ENCODE measurements at places on chromosomes 2 and 18. TPM values are rescaled to one million over a fixed set of nuclear protein-coding genes. Genes with fewer than 3 reads are reported as not detected.

- no peak for DNase-seq
Measured at GRCh38 chr2:21866316-21866715, 742.5 kb downstream of the TDRD15 start.

The IL37 gene
- total RNA-seq, result not detected

DNA sequence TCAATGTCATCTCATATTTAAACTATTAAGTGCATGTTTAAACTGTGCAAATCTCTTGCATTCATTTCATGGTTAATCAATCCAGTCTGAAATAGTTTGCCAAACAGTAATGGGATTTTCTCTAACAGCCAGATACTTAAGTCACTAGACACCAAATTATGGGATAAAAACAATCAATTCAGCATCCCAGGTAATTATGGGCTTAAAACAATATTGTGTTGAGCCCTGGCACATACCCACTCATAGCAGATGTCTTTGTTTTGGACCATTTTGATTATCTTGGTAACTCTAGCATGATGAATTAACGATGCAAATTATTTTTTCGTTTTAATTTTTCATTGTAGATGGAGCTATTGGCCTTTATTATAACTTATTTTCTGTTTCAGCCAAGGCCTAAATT lies 118.5 kb upstream of the CD302 start:
- no peak for DNase-seq

The DHRS9 gene
- total RNA-seq, result not detected

DNA sequence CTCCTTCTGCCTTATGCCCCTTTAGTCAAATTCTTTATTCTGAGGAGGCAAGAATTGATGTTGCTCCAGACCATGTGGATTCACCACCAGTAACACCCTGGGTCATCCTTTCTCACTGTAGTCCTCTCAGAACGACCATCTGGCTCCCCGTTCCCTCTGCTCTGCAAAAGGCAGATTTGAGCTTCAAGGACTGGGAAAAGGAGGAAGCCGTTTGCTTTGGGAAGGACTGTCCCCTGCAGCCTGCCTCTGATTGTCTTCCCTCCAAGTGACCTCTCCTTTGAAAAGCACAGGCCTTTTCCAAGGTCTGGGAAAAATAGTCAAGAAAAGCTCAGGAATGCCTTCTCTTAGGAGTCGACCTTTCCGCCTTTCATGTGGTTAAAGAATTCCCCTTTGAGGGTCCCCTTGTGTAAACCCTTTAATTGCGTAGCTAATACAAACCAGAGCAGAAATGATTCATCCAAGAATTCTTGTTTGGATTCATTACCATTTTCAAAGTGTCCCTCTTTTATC lies 130.1 kb upstream of the COPS8 start:
- DNase-seq, result no peak

GRCh38 chr2:108629417-108629816 lies 89.9 kb upstream of the RANBP2 start:
- no peak for DNase-seq

The STON1 gene
- total RNA-seq, result 3.5 TPM

The IL1RN gene
- 1.8 TPM for total RNA-seq

DNA sequence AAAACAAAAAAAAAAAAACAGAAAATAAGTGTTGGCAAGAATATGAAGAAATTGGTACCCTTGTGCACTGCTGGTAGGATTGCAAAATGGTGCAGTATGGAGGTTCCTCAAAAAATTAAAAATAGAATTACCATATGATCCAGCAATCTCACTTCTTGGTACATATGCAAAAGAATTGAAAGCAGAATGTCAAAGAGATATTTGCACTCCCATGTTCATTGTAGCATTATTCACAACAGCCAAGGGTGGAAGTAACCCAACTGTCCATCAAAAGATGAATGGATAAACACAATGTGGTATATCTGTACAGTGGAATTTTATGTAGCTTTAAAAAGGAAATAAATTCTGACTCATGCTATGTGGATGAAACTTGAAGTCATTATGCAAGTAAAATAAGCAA lies 72.8 kb upstream of the POU3F3 start:
- DNase-seq, result no peak

- DNase-seq, result no peak
Measured at GRCh38 chr18:77708826-77709506, 459.3 kb downstream of the GALR1 start.

GRCh38 chr2:62321380-62322289 lies 125.7 kb downstream of the B3GNT2 start:
- DNase-seq, result no peak

The ARHGAP25 gene
- total RNA-seq, result 126 TPM

The SP140 gene
- 132 TPM for total RNA-seq

- no peak for DNase-seq
Measured at GRCh38 chr2:55917117-55917516, 6.5 kb downstream of the EFEMP1 start.

DNA sequence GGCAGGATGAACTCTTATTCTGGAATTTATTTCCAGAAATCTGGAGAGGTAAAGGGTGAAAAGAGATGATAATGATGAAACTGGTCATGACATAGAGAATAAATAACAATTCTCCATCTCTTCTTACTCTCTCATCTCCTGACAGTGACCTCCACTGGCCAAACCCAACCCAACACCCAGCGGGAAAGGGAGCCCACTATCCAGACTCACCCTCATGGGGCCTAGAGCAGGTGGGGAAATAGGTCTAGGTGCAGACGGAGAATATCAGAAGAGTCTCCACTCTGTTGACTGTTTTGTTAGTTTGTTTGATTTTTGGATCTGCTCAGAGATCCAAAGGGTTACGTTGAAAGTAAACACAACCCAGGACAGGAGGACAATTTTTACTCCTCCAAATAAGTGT lies 263.2 kb upstream of the PARD3B start:
- no peak for DNase-seq

The ITPRIPL1 gene
- total RNA-seq, result 53.2 TPM

DNA sequence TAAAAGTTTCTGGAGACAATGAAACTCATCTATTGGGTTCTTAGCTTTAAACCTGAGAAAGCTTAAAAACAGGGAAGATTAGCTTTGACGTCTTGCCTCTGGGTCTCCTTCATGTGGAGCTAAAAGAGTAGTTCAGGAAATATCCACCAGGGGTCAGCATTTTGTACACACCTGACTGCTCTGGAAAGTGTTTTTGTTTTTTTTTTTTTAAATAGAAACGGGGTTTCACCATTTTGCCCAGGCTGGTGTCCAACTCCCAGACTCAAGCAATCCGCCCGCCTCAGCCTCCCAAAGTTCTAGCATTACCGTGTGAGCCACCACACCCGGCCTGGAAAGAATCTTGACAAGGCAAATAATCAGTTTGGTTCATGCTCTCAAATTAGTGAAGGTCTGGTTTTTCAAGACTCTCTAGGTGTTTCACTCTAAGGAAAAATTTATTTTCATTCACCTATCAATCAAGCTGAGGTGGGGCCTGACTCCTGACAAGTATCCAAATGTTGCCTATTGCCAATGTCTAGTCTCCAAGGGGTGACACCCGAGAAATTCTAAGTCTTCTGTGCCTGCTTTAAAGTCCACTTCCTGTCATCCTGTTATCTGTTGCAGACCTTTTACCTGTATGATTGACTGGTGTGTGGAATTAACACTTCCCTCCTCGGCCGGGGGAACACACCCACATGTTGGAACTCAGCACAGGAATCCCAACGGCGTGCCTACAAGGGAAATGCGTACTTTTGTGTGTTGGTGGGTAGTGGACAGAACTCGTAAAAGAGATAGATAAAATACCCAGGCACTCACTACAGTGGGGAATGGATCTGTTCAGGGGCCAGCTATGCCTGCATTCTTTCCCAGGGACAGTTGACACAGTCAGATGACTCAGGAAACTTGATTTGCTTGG lies 11.3 kb downstream of the IL1RN start:
- DNase-seq, result peak; percentile 67

GRCh38 chr2:47003641-47004427 lies 88.2 kb upstream of the MCFD2 start:
- DNase-seq, result no peak

DNA sequence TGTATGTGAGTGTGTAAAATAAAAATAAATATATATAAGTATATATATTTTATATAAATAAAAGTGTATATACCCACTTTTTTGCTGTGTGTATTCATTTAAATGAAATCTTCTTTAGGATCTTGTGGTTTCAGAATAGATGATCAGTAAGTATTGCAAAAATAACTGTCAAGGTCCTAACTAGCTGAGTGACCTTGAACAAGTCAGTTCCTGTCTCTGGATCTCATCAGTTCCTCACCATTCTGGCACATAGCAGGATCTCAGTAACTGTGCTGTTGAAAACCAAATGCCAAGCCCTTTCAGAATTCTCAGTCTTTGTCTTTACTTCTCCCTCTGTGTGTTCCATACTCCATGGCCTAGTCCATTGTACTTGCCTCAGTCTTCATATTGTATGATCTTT lies 115.3 kb upstream of the CXCR4 start:
- DNase-seq, result no peak

DNA sequence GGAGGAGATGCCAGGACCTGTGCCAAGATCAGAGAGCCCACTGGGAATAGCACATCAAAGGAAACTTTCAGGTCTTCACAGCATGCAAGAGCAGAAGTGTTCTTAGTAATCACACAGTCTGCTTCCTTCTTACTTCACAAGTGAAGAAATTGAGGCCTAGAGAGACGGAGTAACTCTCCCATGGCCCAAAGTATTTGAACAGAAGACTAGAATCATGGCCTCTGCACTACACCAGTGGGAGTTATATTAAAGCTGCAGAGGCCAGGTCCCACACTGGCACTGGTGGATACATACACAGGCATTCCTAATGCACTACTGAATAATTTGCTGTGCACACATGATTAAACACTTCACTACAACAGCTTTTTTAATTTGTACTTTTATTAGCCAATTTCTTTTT lies 107.6 kb upstream of the RMP24 start:
- no peak for DNase-seq

The ALPG gene
- total RNA-seq, result not detected

DNA sequence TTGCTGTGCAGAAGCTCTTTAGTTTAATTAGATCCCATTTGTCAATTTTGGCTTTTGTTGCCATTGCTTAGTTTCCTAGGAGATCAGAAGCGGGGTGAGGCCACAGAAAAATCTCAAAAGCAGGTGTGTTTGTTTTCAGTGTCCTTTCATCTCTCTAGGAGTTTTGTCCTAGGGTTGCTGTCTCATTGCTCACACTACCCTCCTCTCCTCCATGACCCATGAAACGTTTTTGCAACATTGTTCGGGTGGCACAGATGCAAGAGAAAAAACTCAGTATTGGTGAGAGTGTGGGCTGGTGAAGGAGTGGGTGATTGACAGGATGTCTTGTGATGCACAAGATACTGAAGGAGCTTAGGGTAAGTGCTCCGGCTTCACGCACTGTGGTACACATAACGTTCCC lies 103.6 kb downstream of the LYPD1 start:
- DNase-seq, result no peak

The TUBA3E gene
- not detected for total RNA-seq

The GKN2 gene
- not detected for total RNA-seq

The LYG2 gene
- total RNA-seq, result not detected

The CYS1 gene
- not detected for total RNA-seq
